ENCODE measurements at places on chromosomes 3 and 15.
A peak's percentile ranks its signal among the peaks of the same experiment; 100 is the strongest.

DNA sequence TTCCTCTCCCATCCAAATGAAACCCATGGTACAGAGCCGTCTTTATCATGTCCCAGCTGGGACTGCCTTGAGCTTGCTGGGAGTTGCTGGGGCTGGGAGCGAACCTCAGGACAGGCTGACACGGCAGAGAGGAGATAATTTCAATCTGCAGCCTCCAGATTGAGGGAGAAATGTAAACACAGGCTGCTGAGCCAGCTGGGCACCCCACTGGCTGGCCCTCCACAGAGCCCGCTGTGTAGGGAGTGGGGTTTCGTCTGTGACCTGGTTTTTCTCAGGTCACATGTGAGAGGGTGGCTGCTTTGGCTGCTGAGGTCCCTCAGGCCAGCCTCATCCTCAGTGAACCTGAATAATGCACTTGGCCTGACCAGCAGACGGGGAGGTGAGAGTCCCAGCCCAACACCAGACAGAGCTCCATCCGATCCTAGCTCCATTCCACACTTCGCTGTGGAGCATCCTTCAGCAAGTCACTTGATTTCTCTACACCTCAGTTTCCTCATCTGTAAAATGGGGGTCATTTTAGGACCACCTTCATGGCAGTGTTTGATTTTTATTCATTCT, 121.6 kb upstream of the MRPS22 start:
- no peak for DNase-seq

GRCh38 chr15:100667405-100668347, 65.3 kb downstream of the ASB7 start:
- DNase-seq = no peak

DNA sequence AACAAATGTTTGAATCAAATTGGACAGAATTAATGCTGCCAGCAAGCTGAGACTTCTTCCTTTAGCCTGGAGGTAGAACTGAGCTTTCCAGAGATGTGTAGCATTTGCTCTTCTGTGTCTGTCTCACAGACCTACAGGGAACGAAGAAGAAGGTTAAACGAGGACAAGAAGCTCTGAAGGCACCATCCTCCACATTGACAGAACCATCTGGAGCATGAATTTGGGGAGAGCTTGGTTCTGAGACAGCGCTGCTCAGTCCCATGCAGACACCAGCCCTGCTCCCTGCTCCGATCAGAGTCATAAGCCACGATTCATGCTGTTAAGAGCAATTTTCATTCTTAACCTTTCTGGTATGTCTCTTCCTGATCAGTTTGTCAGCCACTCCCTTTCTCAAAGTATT, 7.7 kb upstream of the KY start:
- no peak for DNase-seq

GRCh38 chr15:83587091-83587490, 66.8 kb upstream of the ADAMTSL3 start:
- no peak for DNase-seq

DNA sequence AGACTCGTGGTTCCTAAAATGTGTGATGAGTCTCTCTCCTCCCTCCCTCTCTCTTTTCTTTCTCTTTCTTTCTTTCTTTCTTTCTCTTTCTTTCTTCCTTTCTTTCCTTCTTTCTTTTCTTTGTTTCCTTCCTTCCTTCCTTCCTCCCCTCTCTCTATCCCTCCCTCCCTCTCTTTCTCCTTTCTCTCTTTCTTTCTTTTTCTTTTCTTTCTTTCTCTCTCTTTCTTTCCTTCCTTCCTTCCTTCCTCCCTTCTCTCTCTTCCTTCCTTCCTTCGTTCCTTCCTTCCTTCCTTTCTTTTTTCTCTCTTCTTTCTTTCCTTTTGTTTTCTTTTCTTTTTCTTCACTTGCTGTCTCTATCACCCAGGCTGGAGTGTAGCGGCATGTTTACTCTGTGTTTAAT, 290.8 kb downstream of the NFKBIZ start:
- no peak for DNase-seq

DNA sequence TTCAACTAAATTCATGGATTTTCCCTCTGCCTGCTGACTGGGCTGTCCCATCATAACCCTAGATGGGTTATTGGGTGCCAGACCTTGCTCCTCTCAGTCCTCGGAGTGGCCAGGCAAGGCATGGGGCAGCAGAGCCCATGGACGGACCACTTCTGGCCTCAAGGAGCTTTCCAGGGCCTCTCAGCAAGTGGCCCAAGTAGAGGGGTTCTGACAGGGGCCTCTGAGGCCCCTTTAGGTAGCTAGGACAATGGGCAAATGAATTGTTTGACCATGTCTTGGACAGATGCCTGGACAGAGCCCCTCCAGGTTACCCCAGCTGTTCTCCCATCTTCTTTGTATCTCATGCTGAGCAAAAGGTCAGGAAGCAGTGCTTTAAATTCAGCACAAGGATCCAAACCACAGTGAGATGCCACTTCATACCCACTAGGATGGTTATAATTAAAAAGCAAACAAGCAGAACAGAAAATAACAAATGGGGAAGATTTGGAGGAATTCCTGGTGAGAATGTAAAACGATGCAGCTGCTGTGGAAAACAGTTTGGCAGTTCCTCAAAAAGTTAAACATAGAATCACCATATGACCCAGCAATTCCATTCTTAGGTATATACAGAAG, 61.6 kb downstream of the SPSB4 start:
- no peak for DNase-seq

DNA sequence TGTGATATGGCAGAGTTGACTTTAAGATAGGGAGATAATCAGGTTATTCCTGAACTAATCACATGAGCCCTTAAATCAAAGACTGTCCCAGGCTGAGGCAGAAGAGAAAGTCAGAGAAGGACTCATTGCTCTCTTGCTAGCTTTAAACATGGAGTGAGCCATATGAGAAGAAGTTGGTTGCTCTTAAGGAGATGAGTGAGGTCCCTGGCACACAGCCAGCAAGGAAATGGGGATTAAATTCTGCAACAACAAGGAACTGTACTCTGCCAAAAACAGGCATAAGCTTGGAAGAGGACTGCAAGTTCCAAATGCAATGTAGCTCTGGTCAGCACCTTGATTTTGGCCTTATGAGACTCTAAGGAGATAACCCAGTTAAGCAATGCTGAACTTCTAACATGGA, 457.0 kb downstream of the PLOD2 start:
- DNase-seq = no peak

DNA sequence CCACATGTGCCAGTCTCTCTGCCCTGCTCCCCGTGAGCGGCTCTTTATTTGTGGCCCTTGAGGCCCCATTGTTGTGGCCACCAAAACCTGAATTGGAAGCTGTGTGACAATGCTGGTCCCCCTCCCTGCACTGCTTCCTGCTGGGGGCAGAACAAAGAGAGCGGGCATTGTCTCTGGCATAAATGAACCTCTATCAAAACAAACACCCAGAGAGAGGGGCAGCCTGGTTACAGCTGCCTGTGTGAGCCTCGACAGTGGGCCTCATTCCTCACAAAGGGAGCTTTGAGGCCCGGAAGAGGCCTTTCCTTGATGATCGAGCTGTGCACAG, 152.9 kb downstream of the IGF1R start:
- DNase-seq = no peak

- DNase-seq = no peak
These were observed 64.2 kb downstream of the SCAPER start for GRCh38 chr15:76840830-76841460.

DNA sequence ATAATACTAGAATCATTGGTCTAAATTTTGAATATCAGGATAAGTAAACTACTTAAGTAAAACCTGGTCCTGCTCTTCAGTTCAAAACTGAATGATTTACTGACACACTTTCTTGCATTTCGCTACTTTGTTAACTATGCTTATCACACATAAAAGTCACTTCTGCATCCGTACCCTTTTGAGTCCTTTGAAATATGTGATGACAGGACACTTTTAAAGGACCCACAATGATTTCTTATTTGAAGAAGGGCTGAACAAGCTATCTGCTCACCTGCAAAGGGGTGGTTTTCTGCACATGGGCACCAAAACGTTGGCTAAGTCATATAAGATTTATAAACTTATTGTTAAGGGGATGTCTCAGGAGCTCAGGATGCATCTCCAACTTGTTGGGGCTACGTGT, 15.0 kb downstream of the GATM start:
- DNase-seq = no peak

- DNase-seq = no peak
These were observed 65.7 kb downstream of the MYLK start for GRCh38 chr3:123818324-123818920.

GRCh38 chr15:101609742-101610610, 42.2 kb downstream of the TM2D3 start:
- no peak for DNase-seq

GRCh38 chr3:187207624-187208023, 10.3 kb downstream of the RTP1 start:
- no peak for DNase-seq

- no peak for DNase-seq
These were observed 150.0 kb downstream of the NFKBIZ start for GRCh38 chr3:101999177-101999779.

DNA sequence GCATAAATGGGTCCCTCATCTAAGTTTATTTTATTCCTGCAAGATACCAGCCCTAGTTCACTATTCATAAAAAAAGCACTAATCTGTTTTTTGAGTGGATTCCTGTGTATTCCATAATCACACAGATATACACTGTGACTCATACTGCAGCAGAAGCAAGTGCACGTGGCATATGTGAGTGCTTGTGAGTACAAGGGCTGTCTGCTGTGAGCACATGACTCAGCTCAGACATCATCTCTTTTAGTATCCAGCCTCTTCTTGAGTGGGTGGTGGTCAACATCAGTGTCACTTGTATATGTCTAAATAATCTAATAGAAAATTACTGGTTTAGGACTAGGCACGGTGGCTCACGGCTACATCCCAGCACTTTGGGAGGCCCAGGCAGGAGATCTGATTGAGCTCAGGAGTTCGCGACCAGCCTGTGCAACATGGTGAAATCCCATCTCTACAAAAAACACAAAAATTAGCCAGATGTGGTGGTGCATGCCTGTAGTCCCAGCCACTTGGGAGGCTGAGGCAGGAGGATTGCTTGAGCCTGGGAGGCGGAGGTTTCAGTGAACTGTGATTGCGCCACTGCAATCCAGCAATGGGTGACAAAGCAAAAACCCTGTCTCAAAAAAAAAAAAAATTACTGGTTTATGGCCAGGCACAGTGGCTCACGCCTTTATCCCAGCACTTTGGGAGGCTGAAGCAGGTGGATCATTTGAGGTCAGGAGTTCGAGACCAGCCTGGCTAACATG, 49.8 kb downstream of the NIPA2 start:
- no peak for DNase-seq

- no peak for DNase-seq
These were observed 83.8 kb downstream of the THRB start for GRCh38 chr3:24410860-24411259.

GRCh38 chr15:60370105-60370868, 27.5 kb downstream of the ANXA2 start:
- no peak for DNase-seq

DNA sequence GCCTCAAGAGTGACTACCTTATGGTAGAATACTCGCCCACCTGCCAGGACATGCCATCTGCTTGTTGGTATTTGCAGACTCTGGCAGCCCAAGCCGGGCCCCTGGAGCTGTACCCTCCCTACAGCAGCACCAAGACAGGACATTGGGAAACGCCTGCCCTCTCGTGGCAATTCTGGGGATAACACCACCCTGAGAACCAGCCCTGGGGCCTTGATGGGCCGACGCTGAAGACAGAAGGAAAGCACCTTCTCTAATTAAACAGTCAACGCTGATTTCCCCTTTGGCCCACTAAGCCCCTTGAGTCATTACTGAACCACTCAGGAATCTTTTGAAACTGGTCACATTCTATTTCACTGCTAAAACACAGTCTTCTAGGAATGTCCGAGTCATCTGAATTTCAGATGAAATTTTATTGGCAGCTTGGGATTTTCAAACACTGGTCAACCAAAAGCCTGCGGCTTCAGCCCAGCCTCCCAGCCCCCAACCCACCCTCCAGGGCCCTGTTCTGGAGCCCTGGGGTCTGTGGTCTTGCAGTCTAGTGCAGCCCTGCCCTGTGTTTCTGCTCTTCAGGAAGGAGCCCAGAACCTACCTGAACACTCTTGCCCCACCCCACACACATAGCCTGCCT, 91.3 kb downstream of the TMEM266 start:
- DNase-seq = peak; percentile 78

- no peak for DNase-seq
These were observed 175.6 kb downstream of the SSR3 start for GRCh38 chr3:156379327-156379726.

- DNase-seq = no peak
These were observed 4.1 kb upstream of the HLTF start for GRCh38 chr3:149090461-149090860.

DNA sequence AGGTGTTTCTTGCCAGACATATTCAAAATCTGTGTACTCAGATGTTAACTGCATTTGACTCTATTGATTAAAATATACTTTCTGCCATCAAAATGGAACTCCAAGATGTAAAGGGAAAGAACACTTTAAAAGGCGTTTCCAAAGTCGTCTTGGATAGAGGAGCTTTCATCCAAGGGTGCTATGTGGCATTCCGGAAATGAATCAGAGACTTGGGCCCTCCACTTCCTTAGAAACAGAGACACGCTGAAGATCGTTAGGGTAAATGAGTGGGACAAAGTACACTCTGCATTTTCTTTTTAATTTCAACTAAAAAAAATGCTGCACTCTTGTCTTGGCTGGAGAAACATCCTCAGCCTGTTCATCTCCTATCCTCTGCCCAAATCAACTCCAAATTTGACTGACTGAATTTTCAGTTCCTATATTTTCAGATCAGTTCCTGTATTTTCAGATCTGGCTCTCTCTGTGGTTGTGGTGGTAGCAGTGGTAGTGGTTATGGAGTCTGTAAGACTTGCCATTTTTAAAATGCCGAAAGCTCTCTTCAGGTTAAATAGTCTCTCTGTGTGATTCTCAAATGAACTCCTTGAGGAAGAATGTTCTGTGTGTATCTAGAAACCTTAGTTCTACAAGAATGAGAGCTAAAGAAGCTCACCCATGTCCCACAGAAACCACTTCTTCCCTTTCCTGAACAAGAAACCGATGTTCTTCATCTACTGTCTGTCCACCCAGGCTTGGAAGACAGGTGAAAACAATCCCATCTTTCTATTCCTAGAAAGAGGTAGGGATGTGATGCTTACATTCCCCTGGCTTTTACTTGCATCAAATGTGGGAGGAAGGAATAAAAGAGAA, 156.8 kb upstream of the ICE2 start:
- no peak for DNase-seq

DNA sequence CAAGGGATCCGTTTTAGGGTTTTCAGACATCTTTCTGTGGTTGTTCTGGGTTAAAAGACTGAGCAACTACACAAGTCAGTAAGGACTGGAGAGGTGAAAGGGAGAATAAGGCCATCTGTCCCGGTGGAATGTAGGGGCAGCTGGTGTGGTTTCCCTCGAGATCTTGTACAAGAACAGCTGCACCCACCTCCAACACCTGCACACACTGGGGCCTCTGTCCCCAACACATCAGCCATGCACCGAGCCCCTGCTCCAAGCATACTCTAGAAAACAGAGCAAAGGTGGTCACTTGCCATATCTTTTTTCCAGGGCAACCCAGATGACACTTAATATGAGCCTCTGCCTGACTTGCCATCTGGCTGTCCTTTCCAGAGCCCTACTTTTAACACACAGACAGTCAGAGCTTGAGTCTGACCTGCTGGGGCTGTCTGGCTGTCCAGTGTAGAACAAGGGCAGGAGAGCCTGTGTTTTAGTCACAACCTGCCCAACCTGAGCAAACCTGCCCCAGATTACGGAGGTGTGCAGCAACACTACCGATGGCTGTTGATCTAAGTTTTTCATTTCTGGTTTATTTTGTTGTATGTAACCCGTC, 12.2 kb downstream of the MAN2A2 start:
- no peak for DNase-seq
